ENCODE measurements at places on chromosomes 11 and 22.
A peak's percentile ranks its signal among the peaks of the same experiment; 100 is the strongest.

DNA sequence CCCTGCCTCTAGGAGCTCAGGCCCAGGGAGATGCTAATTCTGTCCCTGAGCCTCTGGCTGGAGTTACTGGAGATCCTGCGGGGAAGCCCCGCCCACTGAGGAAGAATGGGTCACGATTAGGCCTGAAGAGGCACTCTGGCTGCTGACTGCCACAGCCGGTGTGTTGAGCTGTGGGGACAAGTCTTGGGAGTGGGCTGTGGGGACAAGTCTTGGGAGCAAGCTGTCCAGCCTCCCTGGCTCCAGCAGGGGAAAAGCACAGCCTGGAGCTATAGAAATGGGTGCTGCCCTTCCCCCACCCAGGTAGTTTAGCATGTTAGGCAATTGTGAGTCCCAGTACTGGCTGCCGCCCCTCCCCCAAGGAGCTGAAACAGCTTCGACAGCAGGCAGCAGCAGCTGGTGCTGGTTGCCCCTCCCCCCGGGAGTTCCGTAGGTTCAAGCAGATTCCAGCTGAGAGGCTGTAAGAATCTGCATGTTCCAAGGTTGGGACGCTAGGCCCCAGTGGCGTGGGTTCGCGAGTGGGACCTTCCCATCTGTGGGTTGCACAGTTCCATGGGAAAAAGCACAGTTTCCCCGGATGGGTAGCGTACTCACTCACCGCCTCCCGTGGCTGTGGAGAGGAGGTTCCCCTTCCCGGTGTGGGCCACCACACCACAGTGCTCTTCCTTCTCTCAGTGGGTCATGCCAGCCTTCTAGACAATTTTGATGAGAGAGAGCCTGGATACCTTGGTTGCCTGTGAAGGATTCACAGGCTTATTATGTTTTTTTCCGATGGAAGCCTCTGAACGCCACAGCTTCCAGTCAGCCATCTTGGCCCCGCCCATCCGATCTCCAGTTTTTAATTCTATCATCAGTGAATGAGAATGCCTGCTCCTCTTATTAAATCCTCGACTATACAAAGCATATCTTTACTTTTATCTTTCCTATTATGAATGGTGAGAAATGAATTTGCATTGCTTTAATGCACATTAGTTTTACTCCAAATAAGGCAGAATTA lies 61.5 kb downstream of the MSANTD4 start:
- no peak for DNase-seq

GRCh38 chr22:46201059-46201757 lies 48.9 kb downstream of the CDPF1 start:
- DNase-seq, result peak; percentile 18

DNA sequence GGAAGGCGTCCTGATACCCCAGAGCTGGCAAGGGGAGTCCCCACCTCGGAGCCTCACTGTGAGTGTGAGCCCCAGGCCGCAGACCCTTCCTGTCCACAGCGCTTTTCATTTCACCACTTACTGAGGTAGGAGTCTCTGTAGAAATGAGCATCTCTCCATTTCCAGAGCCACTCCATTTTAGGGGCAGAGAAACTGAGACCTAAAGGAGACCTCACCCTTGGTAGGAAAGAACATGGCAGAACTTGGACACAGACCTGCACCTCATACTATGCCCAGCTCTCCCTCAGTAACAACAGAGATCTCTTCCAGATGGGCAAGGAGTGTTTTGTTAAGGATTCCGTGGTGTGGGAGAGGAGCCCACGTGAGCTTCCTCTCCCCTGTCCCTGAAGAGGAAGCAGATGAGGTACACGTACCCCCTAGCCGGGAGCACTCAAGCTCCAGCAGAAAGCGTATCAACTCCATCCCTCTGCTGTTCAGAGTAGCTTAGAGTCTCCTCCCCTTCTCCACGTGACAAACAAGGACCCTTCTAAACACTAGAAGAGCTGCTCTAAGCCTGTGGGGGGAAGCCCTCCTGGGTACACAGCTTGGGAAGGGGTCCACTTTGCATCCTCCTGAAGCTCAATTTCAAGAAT lies 532 bp upstream of the VSIG2 start:
- no peak for DNase-seq

DNA sequence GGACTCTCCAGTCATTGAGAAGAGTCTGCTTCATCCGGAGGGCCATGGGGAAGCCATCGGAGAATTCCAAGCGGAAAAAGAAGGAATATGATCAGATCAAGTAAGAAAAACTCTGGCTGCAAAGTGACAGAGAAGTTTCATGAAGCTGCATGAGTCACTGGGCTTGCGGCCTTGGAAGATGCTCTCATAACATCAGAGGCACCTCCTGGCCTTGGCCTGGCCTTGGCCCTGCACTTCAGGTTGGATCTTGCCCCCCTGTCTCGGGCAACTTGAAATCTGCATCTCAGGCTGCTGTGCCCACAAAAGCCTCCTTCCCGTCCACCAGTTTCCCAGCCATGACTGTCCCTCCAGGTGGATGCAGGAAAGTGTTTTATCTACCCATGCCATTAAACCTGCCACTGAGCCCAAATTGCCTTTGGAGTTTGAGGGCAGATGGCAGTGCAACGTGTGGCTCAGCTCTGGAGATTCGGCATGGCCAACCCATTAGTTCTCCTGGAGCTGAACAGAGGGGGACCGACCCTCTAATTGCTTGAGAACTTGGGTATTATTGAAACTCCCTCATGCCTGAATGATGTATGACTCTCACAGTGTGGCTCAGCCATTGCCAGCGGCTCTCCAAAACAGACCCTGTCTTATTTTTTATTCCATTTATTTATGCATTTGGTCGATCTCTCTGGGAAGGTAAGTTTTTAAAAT lies 66.7 kb downstream of the SEZ6L start:
- no peak for DNase-seq

DNA sequence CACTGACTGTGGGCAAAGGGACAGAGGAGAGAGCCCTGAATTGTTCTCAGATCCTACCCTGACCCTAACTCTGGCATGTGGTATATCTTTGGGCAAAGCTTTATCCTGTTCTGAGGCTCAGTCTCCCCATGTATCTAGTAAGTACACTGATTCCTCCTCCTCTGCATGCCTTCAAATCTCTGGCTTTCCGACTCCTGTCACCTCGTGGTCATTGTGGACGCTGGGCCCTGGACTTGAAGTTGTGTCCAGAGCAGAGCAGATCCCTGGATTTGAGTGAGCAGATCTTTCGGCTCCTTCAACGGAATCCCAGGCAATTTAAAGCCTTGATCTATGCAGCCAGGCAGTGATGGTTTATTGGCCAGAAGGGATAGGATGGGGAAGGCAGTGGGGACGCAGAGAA lies 3.0 kb downstream of the MOGAT2 start:
- DNase-seq, result peak; percentile 24

- no peak for DNase-seq
Observed at GRCh38 chr11:114774599-114775361, 96.5 kb downstream of the NXPE2 start.

DNA sequence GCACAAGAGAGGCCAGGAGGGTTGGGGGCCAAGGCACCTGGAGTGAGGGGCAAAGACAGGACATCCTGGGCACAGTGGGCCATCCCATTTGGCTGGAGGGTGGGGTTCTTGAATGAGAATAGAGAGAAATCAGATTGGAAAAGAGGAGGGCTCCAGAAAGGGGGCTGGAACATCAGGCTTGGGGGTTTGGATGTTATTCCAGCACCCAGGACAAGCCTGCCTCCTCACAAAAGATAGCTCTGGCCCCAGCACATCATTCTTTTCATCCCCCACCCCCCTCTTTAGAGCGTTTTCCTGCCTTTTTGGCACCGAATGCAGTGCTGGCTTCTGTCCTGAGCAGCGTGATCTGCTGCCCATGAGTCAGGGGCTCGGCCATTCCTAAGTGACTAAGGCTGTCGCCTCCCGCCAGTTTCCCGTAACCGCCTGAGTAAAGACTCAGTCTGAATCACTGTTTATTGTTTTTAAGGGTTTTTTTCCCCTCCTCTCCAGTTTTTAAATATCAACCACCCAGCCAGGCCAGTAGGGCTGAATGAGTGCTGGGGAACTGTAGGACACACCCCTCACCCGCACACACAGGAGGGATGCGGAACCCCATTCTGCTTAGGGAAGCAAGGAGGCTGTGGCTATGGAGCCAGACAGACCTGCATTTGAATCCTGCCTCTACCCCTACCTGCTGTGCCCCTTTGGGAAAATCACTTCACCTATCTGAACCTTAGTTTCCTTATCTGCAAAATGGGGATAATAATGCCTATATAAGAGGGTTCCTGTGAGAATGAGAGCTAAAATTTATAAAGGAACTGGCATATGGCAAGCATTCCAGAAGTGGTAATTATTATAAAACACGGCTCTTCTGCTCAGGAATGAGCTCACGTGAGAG lies 32.4 kb upstream of the NAV2 start:
- DNase-seq, result no peak

- no peak for DNase-seq
Observed at GRCh38 chr11:122872046-122872445, 10.5 kb upstream of the JHY start.

GRCh38 chr22:36912694-36913426 lies 568 bp upstream of the CSF2RB start:
- no peak for DNase-seq

DNA sequence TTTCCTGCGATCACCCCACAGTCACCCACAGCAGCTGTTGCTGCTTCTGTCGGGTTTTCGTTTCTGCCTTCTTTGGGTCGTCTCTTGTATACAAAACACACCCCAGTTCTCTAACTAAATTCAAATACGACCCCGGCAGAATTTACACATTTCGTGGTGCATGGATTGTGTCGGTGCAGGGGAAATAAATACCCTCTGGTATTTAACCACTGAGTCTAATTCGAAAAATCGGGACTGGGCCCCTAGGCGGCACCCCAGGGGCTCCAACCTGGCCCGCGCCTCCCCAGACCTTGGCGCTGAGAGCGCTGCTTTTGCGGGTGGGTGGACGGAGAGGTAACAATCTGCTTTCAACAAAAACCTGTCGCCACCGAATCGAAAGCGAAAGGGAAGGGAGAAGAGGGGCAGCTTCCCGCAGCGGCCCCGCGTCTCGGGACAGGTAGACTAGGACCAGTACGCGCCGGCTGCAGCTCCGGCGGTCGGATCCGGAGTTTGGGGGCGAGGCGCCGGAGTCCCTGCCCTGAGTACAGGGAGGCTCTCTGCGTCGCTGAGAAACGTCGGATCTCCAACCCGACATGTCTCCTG lies 4.4 kb downstream of the ALX4 start:
- peak; percentile 82 for DNase-seq

GRCh38 chr22:40594924-40595323 lies 41.6 kb downstream of the MRTFA start:
- no peak for DNase-seq

DNA sequence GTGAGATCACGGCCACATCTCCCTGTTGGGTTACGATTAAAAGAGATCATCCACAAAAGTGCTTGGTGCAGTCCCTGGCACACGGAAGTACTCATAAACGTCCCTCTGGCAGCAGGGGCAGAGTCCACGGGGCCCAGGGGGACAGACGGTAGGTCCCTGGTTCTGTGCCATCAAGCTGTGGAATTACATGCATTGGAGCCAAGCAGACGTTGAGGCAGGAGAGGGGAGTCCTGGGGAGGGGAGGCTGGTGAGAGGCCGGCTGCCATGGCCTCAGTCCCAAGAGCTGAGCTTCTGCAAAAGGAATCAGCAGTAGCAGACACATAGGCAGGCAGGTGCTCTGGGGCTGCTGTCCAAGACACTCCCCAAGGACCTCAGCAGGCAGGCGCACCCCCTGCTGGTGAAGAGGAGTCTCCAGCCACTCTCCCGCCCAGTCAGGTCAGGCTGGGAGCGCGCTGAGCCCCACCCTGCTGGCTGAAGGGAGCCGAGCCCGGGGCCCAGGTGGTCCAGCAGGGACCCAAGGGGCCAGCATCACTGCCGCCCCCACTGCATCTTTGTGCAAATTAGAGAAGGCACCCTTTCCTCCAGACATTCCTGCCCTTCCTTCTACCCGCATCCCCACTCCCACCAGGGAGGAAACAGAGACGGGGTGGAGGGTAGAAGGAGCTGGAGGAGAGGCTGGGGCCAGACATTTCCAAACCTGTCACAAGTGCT lies 7.6 kb upstream of the KCTD17 start:
- DNase-seq, result peak; percentile 89

DNA sequence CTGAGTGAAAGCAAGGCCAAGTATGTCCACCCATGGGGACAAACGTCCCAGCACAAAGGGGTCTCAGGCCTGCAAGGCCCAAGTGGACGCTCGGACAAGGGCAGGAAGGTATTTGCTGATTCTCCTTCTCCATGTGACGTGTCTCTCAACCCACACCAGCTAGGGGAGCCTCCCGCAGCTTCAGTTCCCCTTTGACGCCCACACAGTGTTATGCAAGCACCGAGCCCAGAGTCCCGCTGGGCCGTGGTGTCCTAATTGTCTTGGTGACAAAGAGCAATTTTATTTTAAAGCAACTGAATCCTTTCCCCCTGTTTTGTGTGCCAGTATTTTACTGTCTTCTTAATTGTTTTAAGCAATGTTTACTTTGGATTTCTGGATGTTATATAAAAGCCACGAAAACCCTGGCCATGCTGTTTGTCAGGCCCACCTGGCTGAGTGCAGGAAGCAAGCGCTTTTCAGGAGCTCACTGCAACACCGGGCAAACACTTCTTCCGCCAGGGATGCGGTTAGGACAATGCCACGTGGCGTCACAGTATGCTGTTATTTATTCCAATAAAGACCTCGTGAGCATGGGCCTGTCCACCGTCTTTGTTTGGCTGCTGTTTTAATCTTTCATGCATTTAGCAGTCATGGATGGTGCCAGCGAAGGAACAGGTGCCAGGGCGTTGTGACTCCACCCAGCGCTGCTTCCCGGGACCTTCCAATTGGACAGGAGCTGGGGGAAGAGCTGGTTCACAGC lies 8.2 kb upstream of the PARVG start:
- peak; percentile 95 for DNase-seq

GRCh38 chr11:8040261-8040920 lies 40.6 kb upstream of the TUB start:
- DNase-seq, result peak; percentile 20

DNA sequence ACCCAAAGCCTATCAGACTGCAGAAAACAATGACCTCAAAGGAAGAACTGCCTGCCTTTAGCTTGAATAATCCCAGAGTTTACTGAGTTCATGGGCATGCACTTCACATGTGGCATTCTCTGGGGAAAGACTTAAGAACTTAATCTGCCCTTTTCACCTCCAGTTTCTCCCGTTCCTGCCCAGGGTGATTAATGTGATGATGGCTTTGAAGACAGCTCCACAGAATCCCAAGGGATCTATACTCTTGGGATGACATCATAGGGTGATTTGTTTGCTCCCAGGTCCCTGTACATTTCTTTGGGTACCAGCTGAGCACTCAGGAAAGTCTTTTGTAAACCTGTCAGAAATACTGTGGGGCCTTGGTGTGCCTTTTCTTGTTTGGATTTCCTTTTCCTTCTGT lies 14.0 kb downstream of the FJX1 start:
- no peak for DNase-seq

All from spleen (tissue), 13 donors.